Activated naive CD4-positive, alpha-beta T cell treated with anti-CD3 and anti-CD28 coated beads, Interleukin-2, amount 50 U/mL, for 72 hours (primary cell): ENCODE measurements at places on chromosomes 1 and 21. TPM values are rescaled to one million over a fixed set of nuclear protein-coding genes. Genes with fewer than 3 reads are reported as not detected.

The LRRC8D gene
- total RNA-seq = 22.8 TPM

The PHACTR4 gene
- total RNA-seq = 30.4 TPM

The CACNA1S gene
- total RNA-seq = not detected

The ARMH1 gene
- total RNA-seq = 102 TPM

The NT5C1A gene
- 0.97 TPM for total RNA-seq

The HOOK1 gene
- 18.3 TPM for total RNA-seq

The PDPN gene
- total RNA-seq = not detected

The OR10K2 gene
- total RNA-seq = not detected

DNA sequence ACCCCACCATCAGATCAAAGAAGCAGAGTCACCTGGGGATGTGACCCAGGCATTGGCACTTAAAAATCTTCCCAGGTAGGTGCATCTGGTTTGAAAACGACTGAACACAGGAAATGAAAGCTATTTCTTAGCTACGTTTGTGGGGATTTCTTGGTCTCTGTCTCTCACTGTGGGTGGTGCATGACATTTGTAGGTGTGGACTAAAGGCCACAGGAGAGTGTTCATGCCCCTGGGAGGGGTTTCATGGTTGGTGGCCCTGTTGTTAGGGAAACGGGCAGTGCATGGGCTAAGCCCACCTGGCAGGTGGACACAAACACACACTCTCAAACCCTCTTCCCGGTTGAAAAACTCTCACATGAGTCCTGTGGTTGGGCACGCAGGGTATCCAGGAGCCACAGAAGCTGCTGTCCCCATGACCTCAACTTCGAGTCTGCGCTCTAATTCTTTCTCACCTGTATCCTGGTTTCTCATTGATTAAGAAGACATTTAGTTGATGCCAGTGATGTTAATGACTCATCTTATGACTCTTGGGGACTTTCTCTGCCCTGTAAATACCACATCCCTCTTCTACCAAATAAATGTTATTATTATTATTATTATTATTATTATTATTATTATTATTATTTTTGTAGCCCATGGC lies 119.4 kb downstream of the MRPS6 start:
- DNase-seq = no peak

DNA sequence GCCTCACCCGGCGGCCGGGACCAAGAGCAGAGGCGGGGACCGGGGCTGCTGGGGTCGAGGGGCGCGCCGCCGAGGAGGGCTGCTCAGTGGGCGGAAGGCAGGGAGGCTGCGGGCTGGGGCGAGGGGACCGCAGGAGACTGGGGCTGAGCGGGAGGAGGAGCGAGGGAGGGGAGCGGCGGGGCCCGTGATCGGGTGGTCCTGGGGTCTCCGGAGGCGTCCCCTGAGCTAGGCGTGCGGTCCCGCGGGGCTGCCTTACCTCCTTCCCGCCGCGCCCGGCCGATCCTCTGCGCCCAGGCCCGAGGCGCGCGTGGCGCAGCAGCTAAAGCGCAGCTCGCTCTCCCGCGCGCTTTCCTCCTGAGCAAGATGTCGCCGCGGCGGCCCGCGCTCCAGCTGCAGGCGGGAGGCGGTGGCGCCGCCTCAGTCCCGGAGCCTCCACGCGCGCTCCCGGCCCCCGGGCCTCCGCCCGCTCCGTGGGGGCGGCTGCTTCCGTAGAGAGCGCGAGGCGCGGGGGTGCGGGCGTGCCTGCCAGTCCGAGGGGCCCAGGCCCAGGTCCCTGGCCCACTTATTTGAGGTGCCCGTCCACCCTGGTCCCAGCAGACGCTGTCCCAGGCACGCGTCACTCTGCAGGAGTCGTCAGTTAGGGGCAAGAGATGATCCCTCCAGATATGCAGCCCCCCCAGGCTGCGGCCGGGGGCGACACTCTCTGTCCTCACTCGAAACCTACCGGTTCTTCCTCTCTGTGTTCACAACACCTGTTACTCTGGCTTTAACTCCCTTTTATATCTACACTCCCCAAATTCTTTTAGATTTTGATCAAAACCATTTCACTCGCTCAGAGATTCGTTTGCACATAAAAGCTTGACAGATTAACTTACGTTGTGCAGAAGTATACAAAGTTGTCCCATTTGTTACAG lies at the start of gene CCSAP:
Gene CCSAP, minus strand, starts transcription at position 392 of the 914 bp plus-strand sequence. CDS start 582 bp downstream, outside the sequence.
- DNase-seq = peak; percentile 54

GRCh38 chr1:38758820-38759219 lies 100.8 kb downstream of the RRAGC start:
- no peak for DNase-seq

GRCh38 chr1:93129507-93130099 lies 50.5 kb downstream of the MTF2 start:
- no peak for DNase-seq

- DNase-seq = no peak
Measured at GRCh38 chr1:66637146-66637545, 103.2 kb downstream of the SGIP1 start.

DNA sequence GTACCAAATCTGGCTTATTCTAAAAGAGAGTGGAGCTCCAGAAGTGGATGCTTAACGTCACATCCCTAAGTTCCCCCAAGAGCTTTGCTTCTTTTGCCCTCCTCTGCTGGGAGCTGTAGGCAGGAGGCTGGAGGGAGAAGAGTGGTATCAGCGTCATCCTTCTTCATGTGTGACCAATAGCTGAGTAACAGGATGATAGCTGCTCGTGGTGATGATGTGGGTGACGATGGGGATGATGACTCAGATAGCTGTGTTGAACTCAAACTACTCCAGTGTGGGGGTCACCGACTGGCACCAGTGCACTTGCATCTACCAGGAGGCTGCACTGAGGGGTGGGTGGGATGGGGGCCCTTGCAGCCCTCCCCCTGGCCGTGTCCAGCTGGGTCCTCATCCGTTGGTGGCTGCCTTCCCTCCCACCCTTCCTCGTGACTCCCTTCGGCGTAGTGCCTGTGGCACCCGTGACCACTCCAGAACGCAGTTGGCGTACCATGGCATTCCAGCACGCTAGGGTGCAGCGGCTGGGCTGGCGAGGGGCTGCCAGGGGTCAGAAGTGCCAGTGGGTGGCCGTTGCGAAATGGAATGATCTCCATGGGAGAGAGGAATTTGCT lies 1.1 kb downstream of the IGFN1 start:
- DNase-seq = no peak

GRCh38 chr1:169925505-169926482 lies 32.1 kb upstream of the SCYL3 start:
- DNase-seq = no peak

DNA sequence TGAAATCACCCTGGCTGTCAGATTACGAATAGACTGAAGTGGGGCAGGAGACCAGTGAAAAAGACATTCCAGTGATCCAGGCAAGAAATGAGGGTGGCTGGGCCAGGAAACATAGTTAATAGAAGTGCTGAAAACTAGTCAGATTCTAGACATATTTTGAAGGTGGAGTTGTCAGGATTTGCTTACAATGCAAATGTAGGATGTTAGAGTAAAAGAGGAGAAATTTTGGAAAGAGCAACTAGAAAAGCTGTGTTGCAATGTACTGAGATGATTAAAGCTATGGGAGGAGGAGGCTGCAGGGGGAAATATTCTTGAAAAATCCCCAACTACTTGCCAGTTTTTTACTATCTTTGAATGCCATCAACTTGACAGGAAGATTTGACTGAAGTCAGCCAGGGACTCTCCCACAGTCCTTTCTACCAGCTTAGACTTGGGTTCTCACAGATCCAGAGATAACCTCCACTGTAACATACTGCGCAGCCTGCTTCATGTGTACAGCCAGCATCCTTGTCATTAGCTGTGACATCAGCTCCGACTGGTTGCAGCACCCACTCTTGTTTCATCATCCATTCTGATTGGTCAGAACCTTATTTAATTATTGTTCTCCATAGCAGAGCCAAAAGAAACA lies 109.7 kb downstream of the TSEN15 start:
- no peak for DNase-seq

DNA sequence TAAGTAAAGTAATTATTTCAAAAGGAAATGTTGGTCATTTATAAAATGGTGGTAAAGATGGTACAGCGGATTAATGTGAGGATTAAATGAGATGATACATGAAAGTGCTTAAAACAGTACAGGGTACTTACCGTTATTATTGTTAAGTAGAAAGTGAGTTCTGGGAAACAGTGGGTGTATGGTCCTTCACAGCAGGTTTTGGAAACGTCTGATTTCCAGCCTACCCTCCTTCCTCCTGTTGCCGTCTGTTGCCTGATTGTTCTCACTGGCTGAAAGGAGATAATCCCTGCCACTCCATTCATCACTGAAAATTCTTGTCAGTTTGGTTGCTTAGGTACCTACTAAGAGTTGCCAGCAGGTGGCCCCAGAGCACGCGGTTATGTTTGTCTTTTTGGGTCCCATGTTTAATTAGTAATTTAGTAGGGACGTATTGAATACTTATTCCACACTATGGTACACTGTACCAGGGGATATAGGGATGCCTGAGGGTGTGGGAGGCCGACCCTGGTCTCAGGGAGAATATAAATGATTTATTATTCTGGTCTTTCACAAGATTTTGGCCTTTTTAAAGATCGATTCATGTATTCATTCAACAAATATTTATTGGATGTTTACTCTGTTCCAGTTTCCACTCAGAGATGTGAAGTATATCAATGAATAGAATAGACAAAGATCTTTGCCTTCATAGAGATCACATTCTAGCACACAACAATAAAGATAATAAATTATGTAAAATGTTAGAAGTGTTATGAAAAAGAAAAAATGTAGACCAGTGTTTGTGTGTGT lies 30.8 kb upstream of the RPTN start:
- peak; percentile 59 for DNase-seq

DNA sequence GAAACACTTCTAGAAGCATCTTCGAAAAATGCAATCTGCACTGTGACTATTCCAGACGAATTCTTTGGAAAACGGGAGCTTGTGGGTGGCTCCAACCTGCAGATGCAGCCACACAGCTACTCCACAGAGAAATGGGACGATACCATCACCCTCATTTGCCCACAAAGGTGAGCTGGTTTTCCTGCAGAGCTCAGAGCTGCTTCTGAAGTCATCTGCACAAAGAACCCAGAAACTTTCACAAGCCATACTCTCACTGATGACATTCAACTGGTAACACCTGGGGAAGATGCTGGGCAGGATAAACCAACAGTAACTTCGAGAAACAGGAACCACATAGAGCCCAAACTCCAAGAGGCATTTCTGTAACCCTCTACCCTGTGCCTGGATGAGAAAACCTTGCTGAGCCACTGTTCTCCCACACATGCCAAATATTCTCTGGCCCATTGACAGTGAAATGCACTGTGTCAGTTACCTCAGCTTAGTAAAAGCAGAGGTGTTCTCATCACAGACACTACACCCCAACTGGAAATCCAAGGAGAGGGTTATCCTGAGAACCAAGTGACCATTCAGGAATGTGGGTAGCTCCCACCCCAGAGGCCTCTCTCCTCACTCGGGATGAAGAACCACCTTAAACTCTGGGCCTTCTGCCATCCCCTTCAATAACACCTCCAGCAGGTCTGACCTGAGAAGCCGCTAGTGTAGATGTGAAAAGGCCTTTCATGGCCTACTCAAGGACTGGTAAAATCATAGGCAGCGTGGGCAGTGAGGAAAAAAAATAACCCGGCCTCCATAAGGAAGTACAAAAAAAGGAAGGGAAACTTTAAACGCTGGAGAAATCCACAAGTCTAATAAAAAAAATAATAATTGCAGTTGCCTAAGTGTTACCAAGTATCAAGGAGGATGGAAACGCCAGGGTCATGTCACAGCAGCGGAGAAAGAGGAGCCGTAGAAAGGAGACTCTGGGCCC lies 56.7 kb downstream of the HSF2BP start:
- no peak for DNase-seq

DNA sequence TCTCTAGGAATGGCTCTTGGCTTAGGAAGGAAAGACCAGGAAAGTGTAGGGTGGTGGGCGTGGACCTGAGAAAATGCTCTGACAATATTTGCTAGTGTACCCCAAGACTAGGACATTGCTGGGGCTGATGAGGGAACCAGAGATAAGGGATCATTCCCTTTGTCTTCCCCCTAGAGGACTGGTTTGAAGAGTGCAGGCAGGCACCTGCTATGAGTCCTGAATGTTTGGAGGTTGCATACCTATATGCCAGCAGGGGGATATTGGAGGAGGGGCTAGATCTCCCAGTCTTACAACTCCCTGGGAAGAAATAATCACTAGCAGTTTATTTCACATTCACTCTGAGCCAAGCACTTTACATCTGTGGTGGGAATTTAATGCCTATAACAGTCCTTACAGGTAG lies 6.0 kb upstream of the BCL10 start:
- no peak for DNase-seq

- no peak for DNase-seq
Measured at GRCh38 chr1:198848649-198849048, 209.8 kb downstream of the PTPRC start.

- no peak for DNase-seq
Measured at GRCh38 chr1:211783897-211784296, 46.7 kb downstream of the LPGAT1 start.

GRCh38 chr21:38383411-38384237 lies 114.7 kb downstream of the ERG start:
- DNase-seq = no peak

DNA sequence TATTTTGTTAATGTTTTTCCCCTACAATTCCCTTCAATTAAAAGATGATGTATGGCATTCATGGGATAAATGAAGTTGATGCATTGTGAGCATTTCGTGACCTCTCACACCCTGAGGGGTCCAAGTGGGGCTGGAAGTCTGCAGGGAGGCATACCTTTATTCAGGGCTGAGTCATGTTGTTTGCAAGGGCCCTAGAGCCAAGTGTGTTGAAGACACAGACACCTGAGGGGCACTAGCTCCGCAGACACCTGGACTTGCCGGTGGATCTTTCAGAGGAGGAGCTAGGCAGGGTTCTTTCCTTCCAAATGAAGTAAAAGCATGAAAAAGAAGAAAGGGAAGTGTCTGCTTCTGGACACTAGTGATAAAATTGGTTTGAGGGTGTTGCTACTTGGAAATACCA lies 57.0 kb upstream of the RGS7 start:
- no peak for DNase-seq

DNA sequence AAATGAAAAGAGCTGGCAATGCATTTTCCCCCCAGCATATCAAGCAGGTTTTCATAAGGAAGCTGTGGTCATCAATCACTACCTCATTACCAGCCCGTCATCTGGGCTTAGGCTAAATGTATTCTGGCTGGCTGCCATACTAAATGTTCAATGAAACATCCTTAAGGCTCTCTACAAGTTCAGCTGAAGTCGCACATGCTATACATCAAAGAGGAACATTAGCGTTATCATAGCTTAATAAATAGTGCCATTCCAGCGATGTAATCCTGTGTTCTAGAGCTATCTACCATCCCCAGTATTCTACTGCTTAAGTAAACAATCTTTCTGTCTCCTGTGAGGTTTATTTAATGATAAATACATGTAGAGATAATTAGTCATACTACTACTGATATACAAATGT lies 288.8 kb downstream of the DPYD start:
- no peak for DNase-seq

DNA sequence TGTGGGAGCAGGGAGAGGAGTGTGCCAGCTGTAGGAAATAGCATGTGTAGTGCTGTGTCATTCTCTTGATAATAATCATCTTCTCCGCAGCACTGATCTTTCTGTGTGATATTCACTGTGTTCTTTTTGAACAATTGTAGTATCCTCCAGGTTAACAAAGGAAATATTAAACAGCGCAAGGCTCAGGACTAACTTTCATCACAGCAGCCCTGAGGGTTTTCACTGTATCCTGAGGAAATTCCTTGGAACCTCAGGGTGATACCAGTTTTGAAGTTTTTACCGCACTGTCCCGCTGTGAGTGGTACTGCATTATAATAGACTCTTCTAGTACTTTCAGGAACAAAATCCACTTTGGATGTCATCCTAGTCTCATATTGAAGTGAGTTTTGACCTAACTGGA lies 228.4 kb upstream of the COA6 start:
- no peak for DNase-seq
